ENCODE measurements at places on chromosomes 3 and 15.

DNA sequence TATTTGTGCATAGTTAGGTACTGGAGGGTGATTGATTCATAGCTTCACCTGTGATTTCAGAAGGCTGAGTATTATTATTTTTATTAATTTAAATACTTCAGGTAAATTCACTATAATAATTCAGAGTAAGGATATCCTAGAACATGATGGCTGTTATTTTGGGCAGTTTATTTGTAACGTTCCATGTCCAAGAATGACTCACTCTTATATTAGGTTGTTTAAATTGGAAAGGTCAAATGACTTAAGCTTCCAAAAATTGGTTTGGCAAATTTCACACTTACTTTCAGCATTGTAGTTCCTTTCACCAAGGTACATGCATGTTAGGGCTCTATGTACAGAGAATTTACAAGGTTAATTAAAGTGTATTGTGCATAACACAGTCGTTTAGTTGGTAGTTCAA is 120.2 kb downstream of the EPHA3 start:
- no peak for DNase-seq

DNA sequence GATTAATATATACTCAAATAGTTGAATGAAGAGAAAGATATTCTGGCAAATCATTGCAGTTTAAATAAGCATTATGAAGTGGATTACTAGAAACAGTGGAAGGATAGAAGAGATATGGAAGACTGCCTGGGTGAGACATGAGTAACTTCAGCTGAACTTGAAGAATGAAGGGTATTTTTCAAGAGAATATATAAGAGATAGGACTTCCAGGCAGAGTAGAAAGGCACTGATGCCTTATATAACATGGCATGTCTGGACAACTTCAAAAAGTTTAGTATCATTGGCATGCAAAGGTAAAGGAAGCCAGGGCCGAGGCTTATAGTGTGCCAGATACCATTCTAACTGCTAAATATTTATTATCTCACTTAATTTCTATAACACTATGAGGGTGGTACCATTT is 126.5 kb upstream of the SLC7A14 start:
- DNase-seq = no peak

GRCh38 chr15:71455107-71455506 is 339.8 kb downstream of the THSD4 start:
- DNase-seq = peak; percentile 52

- DNase-seq = no peak
Observed at GRCh38 chr3:25589783-25590258, 74.9 kb downstream of the TOP2B start.

- no peak for DNase-seq
Observed at GRCh38 chr3:65478551-65479500, 559.9 kb downstream of the MAGI1 start.

GRCh38 chr3:39013289-39013688 is 38.5 kb downstream of the SCN11A start:
- DNase-seq = no peak

GRCh38 chr15:70523616-70524015 is 239.7 kb downstream of the UACA start:
- no peak for DNase-seq

All from NCI-H1436 treated with DMSO at 0.1 percent for 48 hours (cell line).